ENCODE measurements at places on chromosomes 2 and 18.
A peak's percentile ranks its signal among the peaks of the same experiment; 100 is the strongest.

- no peak for DNase-seq
Observed at GRCh38 chr2:85405201-85406059, 4.7 kb downstream of the CAPG start.

- DNase-seq: no peak
Observed at GRCh38 chr2:65622951-65623535, 190.6 kb upstream of the SPRED2 start.

DNA sequence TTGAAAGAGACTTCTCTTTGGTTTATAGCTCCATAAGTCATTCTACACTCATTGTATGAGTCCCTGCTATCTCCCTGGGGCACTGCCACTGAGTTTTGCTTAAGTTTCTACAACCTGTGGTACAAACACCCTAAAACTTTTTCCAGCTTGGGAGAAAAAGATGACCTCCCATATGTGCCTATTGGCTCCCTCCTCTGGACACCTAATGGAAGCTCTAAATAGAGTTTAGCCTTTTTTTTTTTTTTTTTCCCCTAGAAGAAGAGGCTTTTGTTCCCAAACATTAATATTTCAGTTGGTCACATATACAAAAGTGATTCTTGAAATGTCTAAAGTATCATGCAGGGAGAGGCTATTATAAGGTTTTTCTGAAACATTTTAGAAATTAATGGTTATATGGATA, 547.2 kb upstream of the TMEFF2 start:
- no peak for DNase-seq

DNA sequence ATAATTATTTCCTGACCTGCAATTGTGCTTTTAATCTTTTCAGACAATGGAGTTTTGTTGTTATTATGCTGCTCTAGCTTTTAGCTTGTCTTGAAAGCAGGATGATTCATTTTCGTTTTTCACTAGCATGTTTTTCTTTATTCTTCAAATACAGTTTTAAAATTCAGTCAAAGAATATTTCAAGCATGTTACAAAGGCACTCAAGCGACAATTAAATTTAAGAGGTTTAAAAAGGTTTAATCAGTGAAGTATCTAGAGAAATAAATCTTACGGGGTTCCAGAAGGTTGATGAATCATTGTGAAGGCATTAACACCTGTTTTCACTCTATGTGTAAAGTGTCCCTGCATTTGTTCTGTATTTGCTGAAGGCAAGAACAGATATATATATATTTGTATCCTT, 390.7 kb upstream of the TMEFF2 start:
- no peak for DNase-seq

DNA sequence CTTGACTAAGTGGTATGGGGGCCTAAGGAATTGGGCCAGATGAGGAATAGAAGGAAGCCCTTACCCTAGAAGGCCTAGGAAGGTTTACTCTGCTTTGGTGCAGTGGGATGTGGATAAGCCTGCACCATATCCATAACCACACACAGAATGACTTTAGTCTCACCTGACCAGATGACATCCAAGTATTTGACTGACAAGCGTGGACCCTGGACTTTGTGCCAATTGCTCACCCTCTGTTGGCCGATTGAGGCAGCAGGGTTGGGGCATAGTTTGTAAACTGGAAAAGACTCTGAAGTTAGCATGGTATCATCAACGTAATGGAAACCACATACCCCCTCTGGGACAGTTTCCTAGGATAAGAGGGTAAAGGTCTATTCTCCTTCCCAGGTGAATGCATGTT, 36.5 kb upstream of the SERPINE2 start:
- DNase-seq: no peak

DNA sequence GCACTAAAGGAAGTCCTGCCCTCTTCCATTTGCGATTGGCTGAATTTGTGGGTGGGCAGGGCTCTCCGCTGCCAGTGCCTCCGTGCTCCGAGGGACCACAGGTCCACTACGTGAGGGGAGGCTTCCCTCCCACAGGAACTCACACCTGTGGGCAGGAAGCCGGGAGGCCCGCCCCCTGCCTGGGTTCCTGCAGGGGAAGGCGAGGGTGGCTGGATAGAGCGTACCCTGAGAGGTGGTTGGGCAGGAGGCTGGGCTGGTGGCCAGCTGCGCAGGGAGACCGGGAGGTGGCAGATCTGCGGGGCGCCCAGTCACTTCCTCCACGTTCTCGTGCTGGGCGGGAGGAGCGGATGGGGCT, 47.0 kb upstream of the PTH2R start:
- DNase-seq: no peak

DNA sequence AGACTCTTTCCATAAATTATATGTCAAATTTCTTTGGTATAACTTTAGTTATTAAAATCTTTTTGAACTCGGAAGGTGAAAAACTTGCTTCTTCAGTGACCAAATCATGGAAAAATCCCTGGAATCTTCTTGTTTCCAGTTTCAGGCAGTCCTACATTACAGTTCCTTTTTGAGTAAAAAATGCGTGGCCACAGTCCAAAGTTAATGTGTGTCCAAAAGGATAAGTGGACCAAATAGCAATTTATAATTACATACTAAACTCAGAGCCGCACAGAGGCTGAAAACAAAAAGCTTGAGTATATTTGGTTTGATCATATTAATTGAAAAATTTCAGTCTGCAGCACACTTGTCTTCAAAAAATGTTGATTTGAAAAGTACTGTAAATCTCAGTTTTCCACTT, 28.4 kb upstream of the DYNC2LI1 start:
- no peak for DNase-seq

- no peak for DNase-seq
Observed at GRCh38 chr2:101844055-101844635, 146.6 kb downstream of the MAP4K4 start.

DNA sequence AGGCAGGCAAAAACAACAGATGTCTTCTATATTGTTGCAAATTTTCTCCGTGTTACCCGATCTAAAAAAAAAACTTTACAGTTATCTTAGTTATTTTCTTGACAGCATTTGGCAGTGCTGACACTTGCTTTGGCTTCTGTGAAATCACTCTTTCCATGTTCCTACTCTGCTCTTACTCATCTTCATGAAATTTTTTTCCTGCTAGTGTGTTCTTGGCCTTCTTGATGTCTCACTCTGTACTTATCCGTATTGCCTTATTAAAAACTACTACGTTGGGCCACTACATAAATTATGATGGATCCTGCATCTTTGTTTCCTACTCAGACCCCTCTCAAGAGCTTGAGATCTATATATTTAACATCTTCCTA, 134.4 kb downstream of the IKZF2 start:
- DNase-seq: no peak

DNA sequence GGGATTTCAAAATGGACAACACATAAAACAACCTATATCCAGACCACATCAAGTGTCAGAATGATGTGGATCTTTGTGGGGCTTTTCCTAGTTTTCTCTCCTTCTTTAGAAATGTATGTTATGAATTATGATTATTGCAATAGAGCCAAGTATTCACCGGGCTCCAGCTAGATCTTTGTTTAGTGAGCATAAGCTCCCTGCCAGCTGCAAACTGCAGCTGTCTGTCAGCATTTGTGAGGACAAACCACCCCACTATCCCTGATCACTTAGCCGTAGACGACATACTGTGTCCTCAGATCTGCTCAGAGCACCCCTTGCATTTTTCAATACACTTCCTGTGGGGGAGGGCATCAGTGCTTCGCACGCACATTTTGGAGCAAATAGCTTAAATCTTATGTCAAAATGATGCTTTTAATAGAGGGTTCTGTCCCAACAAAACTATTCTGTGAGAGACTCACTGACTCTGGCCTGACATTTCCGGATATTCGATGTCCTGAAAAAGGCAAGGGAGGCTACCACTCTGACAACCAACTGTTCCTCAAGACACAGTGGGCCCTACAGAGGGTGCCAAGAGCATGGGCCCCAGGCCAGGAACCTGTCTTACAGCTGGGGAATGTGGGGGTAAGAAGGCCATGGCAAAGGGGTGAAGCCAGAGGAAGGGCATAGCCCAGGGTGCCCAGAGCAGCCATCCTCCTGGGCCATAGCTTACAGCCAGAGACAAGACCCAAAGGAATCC, 346.0 kb downstream of the ARHGAP15 start:
- DNase-seq: no peak

- DNase-seq: no peak
Observed at GRCh38 chr2:122233372-122233771, 477.9 kb downstream of the TSN start.

- DNase-seq: peak; percentile 23
Observed at GRCh38 chr2:20326163-20326780, 24.4 kb downstream of the PUM2 start.

- DNase-seq: no peak
Observed at GRCh38 chr18:35085450-35086380, 44.5 kb downstream of the MAPRE2 start.

DNA sequence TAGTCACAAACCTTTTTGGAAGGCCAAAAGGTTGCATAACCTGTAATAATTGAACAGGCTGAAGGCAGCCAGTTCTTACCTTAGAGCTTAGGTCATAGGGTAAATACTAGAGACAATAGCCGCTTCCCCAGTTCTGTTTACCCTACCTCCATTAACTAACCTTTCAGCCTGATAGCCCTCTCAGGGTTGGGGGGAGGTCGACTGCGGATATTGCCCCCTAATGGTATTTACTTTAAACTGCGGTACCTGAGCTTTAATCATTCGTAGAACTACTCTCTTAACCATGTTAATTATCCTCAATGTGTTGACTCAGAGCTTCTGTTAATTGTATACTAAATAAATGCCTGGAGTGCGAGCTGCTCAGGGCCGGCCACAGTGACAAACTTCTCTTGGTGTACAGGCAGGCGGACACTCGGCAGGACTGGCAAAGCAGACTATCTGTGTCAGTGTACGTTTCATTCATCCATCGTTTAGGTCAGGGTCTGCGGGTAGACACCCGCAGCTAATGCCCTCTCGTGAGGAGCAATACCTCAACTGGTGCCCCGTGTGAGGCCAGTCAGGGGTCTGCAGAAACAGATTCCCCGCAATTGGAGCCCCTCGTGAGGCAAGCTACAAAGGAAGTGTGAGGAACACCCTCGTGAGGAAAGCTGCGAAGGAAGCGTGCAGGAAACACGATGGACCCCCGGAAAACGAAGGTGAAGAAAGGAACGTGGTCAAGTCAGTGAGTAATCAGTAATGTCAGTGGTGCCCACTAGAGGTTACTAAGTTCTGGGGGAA, 115.3 kb upstream of the SCN7A start:
- DNase-seq: no peak

GRCh38 chr2:103161456-103162289, 399.8 kb downstream of the TMEM182 start:
- DNase-seq: peak; percentile 19

DNA sequence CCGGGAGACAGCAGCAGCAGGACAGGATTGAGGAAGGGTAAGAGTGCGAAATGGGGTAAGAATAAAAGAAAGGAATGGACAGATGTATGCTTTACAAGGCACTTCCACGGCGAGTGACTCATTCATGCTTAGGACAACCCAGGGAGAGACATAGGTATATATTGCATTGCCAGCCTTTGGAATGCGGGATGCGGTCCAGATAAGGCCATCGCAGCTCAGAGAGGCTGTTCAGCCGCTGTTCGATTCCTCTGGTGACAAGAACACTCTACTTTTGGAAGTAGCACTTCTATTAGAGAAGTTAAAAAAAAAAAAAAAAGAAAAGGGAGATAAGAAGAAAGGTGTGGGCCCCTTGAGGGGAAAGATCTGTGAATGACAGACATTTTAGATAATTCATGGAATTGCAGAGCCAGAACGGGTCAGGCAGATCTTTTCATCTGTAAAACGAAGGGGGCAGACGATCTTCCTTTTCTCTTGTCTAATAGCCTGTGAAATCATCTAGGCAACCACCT, 819 bp upstream of the NCOA1 start:
- DNase-seq: no peak

- no peak for DNase-seq
Observed at GRCh38 chr2:46325182-46325928, 28.1 kb downstream of the EPAS1 start.

DNA sequence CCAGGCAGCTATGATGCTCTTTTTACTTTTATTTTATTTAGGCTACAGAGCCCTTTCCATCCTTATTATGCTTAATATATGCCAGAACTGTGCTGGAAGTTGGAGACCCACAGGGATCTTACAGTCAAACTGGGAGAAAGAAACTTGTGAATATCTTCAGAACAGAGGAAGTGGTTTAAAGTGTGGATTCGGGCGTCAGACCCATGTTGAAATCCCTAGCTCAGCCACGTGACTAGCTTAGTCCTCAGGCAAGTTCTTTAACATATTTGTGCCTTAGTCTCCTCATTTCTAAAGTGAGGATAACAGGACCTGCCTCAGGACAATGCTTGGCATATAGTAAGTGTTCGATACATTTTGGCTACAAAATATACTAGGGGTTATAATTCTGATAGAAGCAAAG, 59.1 kb downstream of the MAP3K20 start:
- no peak for DNase-seq

GRCh38 chr2:85712849-85713612, 18.9 kb downstream of the GNLY start:
- DNase-seq: no peak

DNA sequence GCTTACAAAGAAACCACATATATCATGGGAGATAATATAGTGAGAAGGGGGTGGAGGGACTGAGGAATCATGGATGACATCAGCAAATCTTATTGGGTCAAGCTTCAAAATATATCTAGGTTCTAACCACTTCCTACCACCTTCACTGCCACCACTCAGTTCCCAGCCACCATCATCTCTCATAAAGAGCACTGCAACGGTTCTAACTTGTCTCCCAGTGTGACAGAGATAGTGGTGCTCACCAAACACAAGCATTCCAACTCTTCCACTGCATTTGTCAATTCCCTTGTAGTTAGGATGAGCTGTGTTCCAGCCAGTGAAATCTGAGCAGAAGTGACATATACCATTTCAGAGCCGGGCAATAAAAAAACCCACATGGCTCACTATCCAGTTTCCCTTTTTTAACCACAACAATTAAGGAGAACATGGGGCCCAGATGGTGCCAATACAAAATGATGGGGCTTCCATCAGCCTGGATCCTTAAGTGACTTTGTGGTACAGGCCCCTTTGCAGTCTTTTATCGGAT, 318.1 kb downstream of the NBAS start:
- DNase-seq: no peak

GRCh38 chr2:8719528-8719927, 37.7 kb downstream of the ID2 start:
- DNase-seq: no peak

- no peak for DNase-seq
Observed at GRCh38 chr2:40169430-40169829, 282.5 kb downstream of the SLC8A1 start.

GRCh38 chr2:199814101-199814816, 36.7 kb downstream of the FTCDNL1 start:
- no peak for DNase-seq

DNA sequence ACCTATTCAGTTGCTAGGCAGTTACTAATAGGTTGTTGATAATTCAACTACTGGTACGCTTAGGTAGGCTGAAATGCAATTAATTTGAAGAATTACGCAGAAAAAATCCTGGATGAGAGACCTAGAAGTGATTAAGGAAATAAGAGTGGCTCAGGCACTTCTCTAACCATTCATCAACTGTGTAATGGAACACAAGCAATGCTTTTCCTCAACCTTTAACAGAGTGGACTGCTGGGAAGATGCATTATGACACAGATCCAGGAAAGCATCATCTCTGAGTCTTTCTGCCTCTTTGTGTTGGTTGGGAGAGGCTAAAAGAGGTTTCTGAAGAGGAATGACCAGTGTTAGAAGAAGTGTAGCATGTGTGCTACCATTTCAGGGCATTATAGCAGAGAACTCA, 992.2 kb downstream of the TSN start:
- DNase-seq: no peak

- no peak for DNase-seq
Observed at GRCh38 chr2:241047253-241048010, 49.0 kb downstream of the SNED1 start.
